NCI-H446 (cell line): ENCODE measurements at places on chromosomes 12 and 14.

DNA sequence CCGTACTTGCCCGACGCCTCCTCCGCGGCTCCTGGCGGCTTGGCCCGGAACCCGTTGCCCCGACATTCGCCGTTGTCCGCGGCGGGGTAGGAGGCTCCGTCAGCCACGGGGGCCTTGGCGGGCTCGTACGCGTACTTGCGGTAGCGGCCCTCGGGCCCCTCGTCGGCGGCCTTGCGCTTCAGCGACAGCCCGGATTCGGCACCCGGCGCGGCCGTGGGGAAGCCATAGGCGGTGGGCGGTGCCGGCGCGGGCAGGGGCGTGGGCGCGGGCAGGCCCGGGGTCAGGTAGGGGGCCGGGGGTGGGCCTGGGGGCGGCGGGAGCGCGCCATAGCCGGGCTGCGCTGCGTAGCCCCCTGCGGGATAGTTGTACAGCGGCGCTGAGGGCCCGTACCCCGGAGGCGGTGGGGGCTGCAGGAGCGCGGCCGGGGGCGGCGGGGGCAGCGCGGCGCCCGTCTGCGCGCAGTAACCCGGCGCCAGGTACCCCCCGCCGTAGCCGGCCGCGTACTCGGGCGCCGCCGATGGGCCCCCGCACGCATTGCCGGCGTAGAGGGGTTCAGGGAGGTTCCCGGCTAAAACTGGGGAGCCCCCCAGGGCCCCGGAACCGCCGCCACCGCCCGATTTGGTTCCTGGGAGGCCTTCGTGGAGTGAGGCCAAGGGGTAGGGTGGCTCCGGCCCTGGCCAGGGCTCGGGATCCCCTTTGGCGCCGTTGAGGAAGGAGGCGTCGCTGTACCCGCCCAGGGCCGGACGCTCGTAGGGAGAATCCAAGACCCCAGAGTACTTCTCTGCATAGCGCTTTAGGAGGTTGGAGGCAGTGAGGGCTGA is 26.9 kb downstream of the FIGNL2 start:
- no peak for DNase-seq

DNA sequence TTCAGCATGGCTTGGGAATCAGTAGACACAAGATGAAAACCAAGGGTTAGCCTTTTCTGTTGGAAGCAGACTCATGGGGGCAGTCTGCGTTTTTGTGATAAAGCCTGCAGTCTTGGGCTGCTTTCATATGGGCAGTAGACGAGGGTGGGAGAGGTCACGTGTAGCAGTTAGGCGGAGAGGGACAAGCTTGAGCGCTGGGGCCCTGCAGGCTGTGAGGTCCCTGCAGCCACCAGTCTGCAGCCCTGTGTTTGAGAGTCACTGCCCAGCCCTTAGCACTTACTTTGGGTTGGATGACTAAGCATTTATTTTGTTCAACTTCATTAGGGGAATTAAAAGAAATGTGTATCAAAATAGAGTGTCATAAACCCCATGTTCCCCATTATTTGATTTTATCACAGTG is 37.2 kb downstream of the EP400 start:
- no peak for DNase-seq

DNA sequence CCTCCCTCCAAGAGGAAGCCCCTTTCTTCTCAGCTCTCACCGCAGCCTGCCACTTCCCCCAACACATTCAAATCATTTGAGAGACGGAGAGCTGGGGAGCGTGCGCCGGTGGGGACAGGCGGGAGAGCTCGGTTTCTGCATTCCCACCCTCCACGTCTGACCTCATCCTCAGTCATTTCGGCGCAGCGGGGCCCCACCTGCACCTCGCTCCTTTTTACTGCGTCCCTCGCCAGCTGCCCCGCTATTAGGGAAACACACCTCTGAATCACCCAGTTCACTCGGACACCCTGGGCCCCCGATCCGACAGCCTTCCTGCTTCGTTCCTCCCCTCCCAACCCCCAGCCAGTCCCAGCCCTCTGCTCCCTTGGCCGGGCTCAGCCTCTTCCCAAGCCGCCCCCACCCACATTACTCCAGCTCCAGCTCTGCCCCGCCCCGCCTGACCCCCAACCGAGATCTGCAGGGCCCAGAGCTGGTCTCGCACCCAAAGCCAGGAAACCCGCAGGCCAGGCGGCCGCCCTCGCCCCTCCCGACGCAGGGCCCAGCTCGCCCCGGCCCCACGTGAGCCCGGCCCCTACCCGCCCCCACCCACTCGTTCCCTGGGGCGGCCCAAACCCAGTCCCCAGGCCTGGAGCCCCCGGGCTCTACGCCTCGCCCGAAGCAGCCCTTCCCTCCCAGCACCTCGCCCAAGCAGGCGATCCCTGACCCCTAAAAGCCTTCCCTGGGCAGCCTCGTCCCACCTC is 783 bp downstream of the CORO1C start:
- peak; percentile 52 for DNase-seq

DNA sequence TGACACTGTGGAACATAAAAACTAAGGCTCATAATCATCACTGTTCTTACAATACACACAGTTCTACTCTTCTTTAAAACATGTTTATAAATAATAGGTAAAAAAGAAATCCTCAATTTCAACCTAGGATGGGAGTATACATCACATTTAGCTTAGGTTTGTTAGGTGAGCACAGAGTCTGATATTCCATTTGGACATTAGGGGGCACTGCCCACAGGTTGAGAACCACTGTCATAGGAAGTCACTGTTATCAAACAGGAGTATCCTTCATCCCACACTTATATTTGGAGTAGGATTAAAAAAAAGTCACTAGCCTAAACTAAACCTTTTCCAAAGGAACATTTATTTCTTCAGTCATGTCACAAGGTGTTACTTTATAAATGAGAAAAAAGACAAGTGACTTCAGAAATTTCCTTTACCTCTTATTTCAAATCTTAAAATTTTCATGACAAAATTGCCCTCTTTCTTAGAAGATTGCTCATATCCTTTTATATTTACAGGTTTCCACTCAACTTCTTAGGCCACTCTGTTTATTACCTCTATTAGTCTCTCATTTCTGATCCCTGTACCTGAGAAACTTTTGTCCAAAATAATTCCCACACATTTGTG is 240.6 kb downstream of the CPNE8 start:
- no peak for DNase-seq

GRCh38 chr12:106135075-106135474 is 3.7 kb downstream of the NUAK1 start:
- DNase-seq = peak; percentile 80

- no peak for DNase-seq
These were observed 34.9 kb downstream of the PTPN21 start for GRCh38 chr14:88519907-88520306.

- DNase-seq = no peak
These were observed 44.5 kb downstream of the MVK start for GRCh38 chr12:109618082-109618481.

- no peak for DNase-seq
These were observed 45.0 kb upstream of the STRN3 start for GRCh38 chr14:31071151-31071550.

- DNase-seq = no peak
These were observed 65.5 kb downstream of the TSPAN8 start for GRCh38 chr12:71092290-71092689.

GRCh38 chr14:74875941-74876913 is at the start of gene PROX2:
Gene PROX2 (minus strand): TSS chr14:74876145. CDS start chr14:74863834, 12,311 bp downstream.
- no peak for DNase-seq

DNA sequence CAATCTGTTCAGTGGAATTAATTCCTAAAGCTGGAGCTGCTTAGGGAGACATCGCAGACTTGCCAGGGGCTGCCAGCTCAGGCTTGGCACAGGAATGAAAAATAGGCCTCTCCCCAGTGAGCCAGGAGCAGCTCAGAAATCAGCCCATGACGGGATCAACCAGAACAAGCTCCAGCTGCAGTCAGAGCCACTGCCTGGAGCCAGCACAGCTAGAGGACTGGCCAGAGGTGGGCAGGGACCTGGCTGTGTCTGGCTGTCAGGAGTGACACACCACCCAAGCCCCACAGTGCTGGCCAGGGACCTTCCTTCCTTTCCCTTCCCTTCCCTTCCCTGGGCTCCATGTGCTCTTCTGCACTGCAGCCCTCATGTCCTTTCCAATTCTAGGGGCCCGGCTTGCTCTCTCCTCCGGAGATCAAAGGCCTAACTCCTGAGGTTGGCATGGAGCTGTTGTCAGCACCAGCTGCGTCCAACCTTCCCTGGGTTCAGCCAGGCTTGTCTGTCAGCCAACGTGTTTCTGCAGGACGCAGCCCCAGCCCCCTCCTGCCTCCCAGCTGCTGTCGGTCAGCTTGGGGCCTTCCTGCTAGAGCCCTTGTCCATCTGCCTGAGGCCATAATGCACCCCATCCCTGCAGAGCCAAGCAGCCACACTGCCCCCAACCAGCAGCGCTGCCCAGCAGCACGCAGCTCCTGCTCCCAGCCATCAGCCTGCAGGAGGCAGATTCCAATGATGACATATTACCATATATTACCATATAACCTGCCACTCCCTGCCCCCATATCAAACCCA is 149.3 kb downstream of the CALM1 start:
- DNase-seq = peak; percentile 89

DNA sequence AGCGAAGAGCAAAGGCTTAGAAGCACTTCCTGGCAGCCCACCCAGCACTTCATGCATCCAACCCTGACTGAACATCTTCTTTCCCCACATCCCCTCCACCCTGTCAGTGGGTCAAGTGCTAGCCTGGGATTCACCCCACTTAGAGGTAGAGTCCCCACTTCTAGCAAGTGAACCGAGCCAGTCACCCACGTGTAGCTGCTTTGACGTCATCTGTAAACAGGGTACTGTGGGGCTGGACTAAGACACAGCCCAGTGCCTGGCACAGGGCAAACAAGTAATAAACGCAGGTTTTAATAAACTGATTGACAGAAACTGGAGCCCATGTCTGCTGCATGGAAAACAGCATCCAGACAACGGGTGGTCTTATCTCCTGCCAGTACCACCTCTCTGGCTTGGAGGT is 61.7 kb downstream of the ITPK1 start:
- DNase-seq = no peak

- no peak for DNase-seq
These were observed 49.7 kb downstream of the SNAPC1 start for GRCh38 chr14:61811882-61812346.

GRCh38 chr12:98001430-98001829 is 514.0 kb upstream of the TMPO start:
- DNase-seq = no peak
